ENCODE measurements at places on chromosomes 12 and 14.

DNA sequence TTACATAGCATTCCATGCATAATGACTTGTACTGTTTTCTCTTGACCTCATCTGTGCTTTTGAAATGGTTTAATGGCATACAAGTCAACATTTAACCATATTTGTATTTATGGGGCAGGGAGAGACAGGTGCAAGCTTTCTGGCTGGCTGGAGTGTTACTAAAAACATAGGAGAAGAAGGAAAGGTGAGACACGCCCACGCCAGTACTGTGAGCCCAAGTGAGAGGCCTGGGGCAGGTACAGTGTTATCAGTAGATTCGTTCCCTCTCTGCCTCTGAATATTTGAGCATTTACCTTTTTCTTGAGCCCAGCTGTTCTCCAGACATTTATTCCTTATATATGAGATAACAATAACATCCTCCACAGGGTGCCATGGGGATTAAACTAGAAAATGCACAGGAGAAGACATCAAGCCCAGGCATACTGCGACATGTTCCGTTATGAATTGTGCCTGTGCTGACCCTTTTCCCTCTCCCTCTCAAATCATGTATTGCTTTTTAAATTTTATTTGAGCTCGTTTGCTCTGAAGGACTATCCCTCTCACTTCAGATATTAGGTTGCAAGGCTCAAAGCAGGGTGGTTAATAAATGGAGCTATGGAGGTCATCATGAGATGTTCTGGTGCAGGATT is 34.6 kb upstream of the TUBA1C start:
- H3K4me3 ChIP-seq: no peak overlapping the region
- H3K27me3 ChIP-seq: no peaks in the 10 kb centered on the region
- H3K4me1 ChIP-seq: peaks cover 5% of the 10 kb centered on the region
- DNase-seq: no peak

- no peaks in the 10 kb centered on the region for H3K36me3 ChIP-seq
- no peak overlapping the region for H3K27ac ChIP-seq
- DNase-seq: no peak
- peaks cover 4% of the 10 kb centered on the region for H3K4me1 ChIP-seq
- H3K27me3 ChIP-seq: no peaks in the 10 kb centered on the region
Observed at GRCh38 chr14:29810682-29811081, 117.0 kb downstream of the PRKD1 start.

DNA sequence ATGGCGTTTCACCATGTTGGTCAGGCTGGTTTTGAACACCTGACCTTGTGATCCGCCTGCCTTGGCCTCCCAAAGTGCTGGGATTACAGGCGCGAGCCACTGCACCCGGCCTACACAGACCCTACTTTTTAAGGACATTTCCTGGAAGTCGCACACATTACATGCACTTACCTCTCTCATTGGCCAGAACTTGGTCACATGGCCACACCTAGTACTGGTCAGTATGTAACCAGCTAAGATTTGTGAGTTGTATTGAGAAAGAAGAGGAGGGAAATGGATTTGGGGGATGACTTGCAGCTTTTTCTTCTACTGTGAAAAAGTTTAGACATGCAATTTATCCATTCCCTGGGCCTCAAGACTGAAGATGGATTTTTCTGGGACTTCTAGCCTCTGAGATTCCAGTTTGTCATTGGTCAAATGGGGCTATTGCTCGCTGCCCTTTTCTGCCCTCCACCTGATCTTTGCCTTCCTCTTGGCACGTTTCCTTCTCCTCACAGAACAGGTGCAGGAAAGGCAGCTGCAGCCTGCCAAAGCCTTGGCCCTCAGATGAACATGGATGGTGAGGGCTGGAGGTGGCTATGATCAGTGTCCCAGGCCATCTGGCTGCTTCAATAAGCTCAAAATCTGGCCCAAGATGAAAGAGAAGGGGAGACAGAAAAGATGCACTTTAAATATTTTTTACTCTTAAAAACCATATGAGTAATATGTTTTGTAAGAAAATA is 7.1 kb upstream of the ZDHHC22 start:
- no peaks in the 10 kb centered on the region for H3K4me1 ChIP-seq
- no peaks in the 10 kb centered on the region for H3K36me3 ChIP-seq
- no peak overlapping the region for H3K4me3 ChIP-seq
- H3K27ac ChIP-seq: no peak overlapping the region

DNA sequence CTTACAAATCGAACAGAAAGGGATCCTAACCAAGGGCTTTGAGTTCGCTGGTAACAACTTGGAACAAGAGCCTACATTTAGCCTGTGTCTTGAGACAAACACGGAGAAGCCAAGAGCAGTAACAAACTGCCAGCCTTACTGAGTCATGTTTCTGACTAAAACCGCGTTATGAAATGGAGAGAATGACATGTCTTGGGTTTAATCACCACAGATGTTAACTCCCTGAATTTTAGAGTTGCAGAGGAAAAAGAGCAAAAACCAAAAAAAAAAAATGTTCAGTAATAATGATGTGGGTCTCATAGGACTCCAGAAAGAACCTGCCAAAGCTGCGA is 1.0 kb downstream of the BLTP3B start:
- no peaks in the 10 kb centered on the region for H3K4me1 ChIP-seq
- H3K36me3 ChIP-seq: no peaks in the 10 kb centered on the region
- DNase-seq: peak; percentile 31

GRCh38 chr12:15151161-15152091 is 69.8 kb downstream of the RERG start:
- no peaks in the 10 kb centered on the region for H3K27me3 ChIP-seq
- H3K4me3 ChIP-seq: no peak overlapping the region
- no peak overlapping the region for H3K27ac ChIP-seq
- H3K4me1 ChIP-seq: no peaks in the 10 kb centered on the region
- no peaks in the 10 kb centered on the region for H3K36me3 ChIP-seq
- peak; percentile 30 for DNase-seq

DNA sequence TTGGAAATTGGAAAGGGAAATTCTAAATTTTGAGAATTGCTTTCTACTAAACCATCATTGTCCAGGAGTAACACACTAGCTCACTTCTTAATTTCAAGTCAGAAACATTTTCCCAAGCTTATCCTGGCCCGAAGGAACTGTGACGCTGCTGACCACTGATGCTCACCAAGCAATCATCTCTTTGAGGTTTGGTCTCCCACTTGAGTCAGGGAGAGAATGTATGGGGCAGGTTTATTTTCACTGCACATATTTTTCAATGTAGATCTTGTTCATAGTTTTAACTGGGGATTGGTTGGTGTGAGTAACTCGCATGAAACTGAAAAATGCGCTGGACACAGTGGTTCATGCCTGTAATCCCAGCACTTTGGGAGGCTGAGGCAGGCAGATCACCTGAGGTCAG is 12.9 kb upstream of the RNASE10 start:
- H3K27ac ChIP-seq: peak overlapping the region; percentile 89
- H3K27me3 ChIP-seq: no peaks in the 10 kb centered on the region
- no peak for DNase-seq
- peaks cover 21% of the 10 kb centered on the region for H3K4me1 ChIP-seq
- H3K36me3 ChIP-seq: no peaks in the 10 kb centered on the region

GRCh38 chr12:57127101-57127725 is 1.1 kb upstream of the LRP1 start:
- H3K36me3 ChIP-seq: no peaks in the 10 kb centered on the region
- peak overlapping the region; percentile 75 for H3K4me3 ChIP-seq
- H3K27ac ChIP-seq: no peak overlapping the region
- DNase-seq: peak; percentile 56
- H3K27me3 ChIP-seq: peaks cover 32% of the 10 kb centered on the region
- peaks cover 9% of the 10 kb centered on the region for H3K4me1 ChIP-seq

DNA sequence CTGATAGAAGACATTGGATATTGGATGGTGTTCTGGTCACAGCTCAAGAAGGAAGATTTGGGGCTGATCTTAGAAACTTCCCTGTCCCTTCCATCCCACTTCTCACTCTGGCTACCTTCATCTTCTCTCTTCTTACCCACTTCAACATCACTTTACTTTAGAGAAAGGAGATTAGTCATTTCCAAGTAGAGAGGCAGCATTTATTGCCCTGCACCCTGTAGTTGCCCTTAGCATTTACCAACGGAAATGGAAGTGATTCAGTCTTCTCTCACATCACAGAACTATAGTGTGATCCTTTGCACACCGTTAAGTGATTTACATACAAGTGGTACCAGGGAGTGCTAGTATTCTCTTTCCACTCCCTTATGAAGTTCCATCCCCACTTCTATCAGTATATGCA is 52.4 kb downstream of the PHLDA1 start:
- H3K27me3 ChIP-seq: no peaks in the 10 kb centered on the region
- peaks cover 51% of the 10 kb centered on the region for H3K4me1 ChIP-seq
- H3K27ac ChIP-seq: peak overlapping the region; percentile 90
- no peak for DNase-seq

DNA sequence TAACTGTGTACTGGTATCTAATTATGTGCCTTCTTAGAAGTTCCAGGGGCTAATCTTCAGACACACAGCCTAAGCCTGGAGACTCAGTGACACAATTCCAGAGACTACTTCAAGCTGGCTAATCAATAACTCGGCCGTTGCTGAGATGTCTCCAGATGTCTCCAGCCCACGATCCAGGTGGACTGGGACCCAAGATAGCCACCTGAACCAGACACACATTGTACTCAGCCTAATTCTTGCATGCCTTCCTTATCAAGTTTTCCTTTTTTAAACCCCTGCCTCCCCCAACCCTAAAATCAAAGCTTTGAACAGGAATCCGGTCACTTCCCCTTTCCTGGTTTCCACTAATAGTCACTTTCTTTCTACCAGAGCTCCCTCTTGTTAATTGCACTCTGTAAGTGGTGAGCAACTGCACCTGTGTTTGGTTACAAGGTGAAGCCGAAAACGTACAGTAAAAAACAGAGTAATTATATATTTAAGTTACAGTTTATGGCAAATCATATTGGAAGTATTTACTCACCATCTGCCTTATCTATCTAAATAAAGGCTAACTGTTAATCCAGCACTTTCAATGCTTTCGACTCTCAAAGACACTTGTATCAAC is 39.8 kb upstream of the PTGDR start:
- H3K4me3 ChIP-seq: no peak overlapping the region
- no peak for DNase-seq
- H3K27ac ChIP-seq: no peak overlapping the region
- no peaks in the 10 kb centered on the region for H3K27me3 ChIP-seq
- no peaks in the 10 kb centered on the region for H3K4me1 ChIP-seq
- no peaks in the 10 kb centered on the region for H3K36me3 ChIP-seq

DNA sequence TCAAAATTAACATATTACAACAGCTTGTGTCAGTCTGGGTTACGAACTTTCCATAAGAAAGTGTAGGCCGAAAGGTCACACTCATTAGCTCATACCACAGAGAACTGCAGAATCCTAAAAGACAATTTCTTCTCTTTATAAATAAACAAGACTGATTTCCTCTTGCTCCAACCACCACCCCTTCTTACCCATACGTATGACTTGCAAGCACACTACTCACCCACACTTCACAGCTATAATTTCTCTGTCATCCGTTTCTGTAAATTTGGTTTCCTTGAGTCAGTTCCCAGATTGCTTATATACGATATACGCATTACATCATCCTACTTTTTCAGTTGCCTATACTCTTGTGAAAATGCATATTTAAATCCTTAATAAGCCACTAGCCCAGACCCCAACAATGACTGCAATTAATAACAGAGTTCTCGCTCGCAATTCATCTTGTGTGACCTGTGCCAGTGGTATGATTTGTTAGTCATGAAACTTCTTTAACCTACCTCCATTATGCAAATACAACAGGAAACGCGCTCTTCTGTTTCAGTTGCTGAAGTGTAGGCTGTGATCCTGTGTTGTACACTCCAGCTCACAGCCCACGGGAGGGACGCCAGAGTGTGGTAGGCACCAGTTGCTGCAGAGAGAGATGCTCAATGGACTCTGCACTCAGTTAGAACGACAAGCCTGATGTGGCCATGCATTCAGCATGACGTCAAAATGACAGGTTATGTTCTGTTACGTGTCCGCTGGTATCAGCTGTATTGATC is 417.6 kb downstream of the PDZRN4 start:
- H3K36me3 ChIP-seq: no peaks in the 10 kb centered on the region
- DNase-seq: peak; percentile 14
- no peak overlapping the region for H3K4me3 ChIP-seq
- no peaks in the 10 kb centered on the region for H3K27me3 ChIP-seq
- no peak overlapping the region for H3K27ac ChIP-seq

- H3K4me3 ChIP-seq: no peak overlapping the region
- no peaks in the 10 kb centered on the region for H3K27me3 ChIP-seq
- no peaks in the 10 kb centered on the region for H3K36me3 ChIP-seq
- no peak for DNase-seq
- no peak overlapping the region for H3K27ac ChIP-seq
- peaks cover under 1% of the 10 kb centered on the region for H3K4me1 ChIP-seq
Observed at GRCh38 chr12:124125203-124125871, 152.3 kb downstream of the ZNF664 start.

DNA sequence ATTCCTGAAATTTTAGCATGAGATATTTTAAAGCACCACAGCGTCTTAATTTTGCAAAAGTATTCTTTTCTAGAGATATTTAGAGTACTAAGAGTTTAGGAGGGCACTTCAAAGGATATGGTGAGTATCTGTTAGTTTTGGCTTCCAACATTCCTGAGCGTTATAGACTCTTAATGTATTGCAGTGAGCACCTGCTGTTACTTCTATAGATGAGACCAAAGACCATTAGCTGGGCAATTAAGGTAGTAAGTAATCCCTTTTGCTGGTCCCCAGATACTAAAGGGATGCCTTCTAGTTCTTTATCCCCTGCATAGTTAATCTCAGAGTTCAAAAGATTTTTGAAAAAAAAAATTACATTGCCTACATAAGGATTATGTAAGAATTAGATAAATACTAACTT is 975.6 kb downstream of the GALC start:
- no peaks in the 10 kb centered on the region for H3K36me3 ChIP-seq
- no peaks in the 10 kb centered on the region for H3K4me1 ChIP-seq
- H3K4me3 ChIP-seq: no peak overlapping the region
- H3K27ac ChIP-seq: no peak overlapping the region
- no peaks in the 10 kb centered on the region for H3K27me3 ChIP-seq

GRCh38 chr14:32507029-32507984 is 178.2 kb downstream of the AKAP6 start:
- H3K4me1 ChIP-seq: no peaks in the 10 kb centered on the region
- no peaks in the 10 kb centered on the region for H3K27me3 ChIP-seq
- no peak overlapping the region for H3K27ac ChIP-seq
- no peaks in the 10 kb centered on the region for H3K36me3 ChIP-seq

DNA sequence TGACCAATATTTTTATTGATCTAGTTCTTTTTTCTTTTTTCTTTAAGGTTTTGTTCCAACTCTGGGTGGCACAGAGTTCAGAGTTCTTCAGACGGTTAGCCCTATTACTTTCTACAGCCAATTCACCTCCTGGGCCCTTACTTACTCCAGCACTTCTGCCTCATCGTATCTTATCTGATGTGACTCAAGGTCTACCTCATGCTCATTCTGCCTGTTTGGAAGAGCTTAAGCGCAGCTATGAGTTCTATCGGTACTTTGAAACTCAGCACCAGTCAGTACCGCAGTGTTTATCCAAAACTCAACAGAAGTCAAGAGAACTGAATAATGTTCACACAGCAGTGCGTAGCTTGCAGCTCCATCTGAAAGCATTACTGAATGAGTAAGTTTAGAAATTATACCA is 64.7 kb downstream of the VEZT start:
- no peaks in the 10 kb centered on the region for H3K36me3 ChIP-seq
- no peak for DNase-seq
- H3K27ac ChIP-seq: no peak overlapping the region
- H3K27me3 ChIP-seq: no peaks in the 10 kb centered on the region
- no peak overlapping the region for H3K4me3 ChIP-seq
